ENCODE measurements at places on chromosomes 2 and 18.

GRCh38 chr2:18703555-18703954, 114.2 kb upstream of the NT5C1B start:
- DNase-seq = no peak

DNA sequence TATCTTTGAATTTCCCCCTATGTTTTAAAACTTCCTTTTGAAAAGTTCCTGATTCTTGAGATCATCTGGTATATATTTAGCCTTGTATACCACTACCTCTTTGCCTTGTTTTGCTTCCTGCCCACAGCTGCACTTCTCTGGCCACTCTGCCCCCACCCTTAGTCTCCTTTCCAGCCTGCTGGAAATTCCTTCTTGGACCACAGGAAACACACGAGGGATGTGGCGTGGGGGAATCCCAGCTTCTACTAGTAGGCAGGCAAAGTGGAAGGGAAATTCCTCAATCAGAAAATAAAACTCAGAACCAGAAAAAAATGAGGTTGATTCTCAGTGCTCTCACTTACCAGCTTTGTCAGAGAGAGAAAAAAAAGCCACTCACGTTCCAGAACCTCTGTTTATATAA, 13.4 kb downstream of the IL18RAP start:
- DNase-seq = no peak

- DNase-seq = no peak
These were observed 312.3 kb upstream of the LRRTM4 start for GRCh38 chr2:77834360-77835002.

GRCh38 chr2:62768615-62769014, 63.1 kb downstream of the EHBP1 start:
- no peak for DNase-seq

- DNase-seq = no peak
These were observed 272.3 kb downstream of the ERBB4 start for GRCh38 chr2:212266297-212266696.

DNA sequence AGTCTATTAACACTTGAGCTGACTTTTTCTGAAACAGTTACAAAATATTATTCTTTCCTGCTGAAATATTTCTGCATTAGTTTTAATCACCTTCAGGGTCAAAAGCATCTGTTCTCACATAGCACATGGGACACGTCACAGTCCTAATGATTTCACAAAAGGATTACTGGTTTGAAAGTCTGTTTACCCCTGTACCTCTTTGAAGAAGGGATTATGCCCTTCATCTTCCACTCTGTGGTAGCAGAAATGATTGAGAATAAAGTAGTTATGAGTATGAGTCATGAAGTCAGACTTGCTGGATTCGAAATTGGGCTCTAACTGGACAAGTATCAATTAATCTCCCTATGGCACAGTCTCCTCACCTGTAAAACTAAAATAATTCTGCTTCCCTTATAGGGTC, 121.2 kb downstream of the SATB2 start:
- DNase-seq = no peak

GRCh38 chr2:98778741-98779483, 48.0 kb upstream of the MGAT4A start:
- DNase-seq = no peak

DNA sequence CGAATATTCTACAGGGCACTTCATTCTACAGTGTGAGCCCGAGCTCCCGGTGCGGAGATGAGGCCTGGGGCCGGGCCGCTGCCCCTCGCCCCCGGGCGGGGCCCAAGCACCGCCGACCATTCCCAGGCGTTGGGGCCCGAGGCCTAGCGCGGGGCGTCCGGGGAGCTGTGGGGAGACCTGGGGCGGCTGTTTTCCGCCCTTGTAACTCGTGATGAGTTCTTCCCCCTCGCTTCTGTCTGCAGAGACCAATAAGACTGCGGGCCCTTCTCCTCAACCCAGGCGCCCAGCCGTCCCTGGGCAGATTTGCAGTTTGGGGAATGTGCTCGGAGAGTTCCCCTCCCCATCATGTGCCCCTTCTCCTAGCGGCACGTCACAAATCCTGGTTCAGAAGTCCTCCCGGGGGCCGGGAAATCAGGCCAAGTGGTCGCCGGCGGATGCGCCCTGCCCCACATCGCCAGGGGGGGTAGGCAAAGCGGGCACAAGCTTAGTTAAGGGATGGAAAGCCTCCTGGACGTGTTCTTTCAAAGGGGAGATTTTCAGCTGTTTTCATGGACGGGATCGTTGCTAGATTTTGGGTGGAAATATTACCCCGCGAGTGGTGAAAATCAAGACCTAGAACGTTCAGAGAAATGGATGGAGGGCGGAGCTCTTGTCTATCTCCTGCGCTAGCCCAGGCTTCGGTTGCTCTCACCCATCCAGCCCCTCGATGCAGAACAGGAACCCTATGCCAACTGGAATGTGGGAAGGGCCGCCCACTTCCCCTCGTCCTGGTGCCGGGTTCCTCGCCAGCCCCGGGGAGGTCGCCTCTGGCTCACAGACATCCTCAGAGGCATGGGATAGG, 18.8 kb upstream of the HAAO start:
- no peak for DNase-seq

- DNase-seq = no peak
These were observed 519 bp downstream of the METTL4 start for GRCh38 chr18:2570772-2571199.

GRCh38 chr2:161123531-161124030, 36.6 kb upstream of the TANK start:
- DNase-seq = no peak

DNA sequence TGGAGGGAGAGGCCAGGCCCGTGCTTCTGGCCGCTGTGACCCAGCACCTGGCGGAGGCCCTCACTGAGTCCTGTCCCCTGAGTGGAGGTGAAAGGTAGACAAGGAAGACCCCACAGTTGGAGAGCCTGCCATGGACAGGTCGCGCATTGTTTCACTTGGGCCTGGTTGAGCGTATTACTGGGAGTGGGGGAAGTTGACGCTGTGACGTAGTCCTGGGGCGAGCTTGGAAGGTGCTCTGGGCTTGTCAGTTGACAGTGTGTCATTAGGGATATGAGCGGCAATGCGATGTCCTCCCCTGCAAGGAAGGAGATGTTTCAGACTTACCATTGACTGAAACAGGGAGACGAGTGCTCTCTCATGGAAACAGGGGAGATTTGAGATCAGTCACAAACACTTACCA, 127.1 kb downstream of the SH3RF3 start:
- DNase-seq = no peak

DNA sequence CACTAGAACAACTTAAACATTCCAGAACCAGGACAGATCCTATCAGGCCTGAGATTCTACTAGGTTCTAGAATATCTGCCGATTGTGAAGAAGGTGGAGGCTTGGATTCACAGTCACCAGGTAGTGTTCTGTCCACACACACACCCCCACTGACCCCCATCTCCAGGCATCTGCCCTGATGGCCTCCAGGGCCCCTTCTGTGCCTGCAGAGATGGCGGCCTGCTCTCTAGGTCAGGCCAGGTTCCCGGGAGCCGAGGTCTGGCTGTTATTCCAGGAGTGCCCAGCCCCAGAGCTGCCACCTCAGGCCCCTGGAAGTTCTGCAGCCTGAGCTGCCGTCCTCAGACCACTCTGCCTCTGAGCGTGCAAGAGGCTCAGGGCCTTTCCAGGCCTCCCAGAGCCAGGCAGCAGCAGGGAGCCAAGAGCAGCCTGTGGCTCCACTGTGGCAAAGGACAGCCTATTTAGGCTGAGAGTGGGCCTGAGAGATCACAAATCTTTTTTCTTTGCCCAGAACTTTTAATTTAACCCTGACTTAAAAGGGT, 96.2 kb upstream of the ASAP2 start:
- no peak for DNase-seq

DNA sequence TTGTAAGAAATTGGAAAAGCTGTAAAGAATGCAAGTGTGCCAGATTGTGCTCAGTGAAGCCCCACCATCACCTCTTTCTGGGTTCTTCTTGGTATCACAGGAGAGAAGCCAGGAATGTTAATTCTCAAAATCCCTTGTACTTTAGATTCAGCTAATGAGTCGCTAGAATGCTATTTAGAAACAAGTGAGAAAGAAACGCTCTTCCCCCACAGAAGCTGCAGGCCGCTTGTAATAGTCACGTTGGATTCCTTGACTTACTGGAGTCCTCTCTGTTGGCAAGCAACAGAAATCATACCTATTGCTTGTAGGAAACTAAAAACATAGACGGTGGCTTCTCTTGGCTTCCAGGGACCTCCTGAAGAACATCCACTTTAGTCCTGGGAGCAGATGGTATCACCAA, 375.6 kb upstream of the LRATD1 start:
- DNase-seq = no peak

DNA sequence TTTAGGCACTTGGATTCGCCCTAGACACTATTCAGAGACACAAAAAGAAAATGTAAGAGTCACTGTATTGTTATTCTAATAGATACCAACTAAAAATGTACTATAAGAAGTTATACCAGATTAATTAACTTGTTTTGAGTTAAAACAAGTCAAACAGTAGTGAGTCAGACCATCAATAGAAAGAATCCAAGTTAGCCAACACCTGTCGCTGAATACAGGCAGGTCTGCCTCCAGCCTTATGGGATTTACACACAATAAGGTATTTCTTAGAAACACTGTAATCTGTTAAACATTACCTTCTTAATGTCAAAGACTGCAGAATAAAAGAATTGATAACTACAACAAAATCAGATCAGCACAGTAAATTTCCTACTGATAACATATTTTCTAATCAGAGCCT, 181.4 kb downstream of the DYM start:
- DNase-seq = no peak

Data from hematopoietic multipotent progenitor cell treated with erythropoietin and hydrocortisone succinate and interleukin-3 and kit ligand, for 15 days (in vitro differentiated cells).